ENCODE measurements at places on chromosomes 3 and 15.

DNA sequence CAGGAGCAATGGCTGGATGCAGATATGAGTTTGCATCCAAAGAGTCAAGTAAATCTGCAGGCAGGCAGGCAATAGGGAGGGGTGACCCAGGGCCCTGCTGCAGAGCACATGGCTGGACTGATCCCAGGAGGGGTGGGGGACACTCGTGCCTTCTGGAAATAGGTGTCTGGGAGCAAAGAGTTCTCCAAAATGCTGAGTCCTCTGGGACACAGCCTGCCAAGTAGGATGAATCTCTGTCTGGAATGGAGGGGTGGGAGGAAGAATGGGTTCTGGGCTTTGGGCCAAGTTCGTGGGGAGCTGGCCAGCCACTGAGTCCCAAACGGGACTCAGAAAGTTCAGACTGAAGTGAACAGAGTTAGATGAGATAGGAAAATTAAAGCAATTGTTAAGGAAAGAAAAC is 214.5 kb downstream of the MTHFS start:
- DNase-seq: no peak

DNA sequence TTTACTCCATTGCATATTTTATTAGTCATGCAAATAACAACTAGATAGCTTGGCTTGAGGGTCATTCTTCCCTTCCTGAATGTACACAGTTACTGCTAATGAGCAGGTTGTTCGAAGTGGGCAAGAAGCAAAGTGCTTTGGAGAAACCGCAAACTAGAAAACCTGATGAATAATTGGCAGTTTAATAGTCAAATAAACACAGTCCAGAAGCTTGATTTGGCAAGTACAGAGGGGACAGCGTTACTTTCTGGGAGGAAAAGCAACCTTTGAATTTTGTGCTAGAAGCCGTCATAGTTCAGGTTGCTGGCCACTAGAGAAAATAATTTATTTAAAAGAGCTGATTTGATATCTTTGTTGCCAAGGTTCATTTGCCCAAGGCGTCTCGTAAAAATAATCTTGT is 94.9 kb downstream of the MFSD1 start:
- no peak for DNase-seq

- DNase-seq: no peak
These were observed 104.0 kb upstream of the TBC1D5 start for GRCh38 chr3:17846466-17846865.

- DNase-seq: peak; percentile 35
These were observed 6.7 kb downstream of the CCDC9B start for GRCh38 chr15:40333922-40334492.

GRCh38 chr3:75329476-75330097 is 334.5 kb upstream of the FRG2C start:
- no peak for DNase-seq

- DNase-seq: no peak
These were observed 459.4 kb upstream of the TGFBR2 start for GRCh38 chr3:30146978-30147377.

DNA sequence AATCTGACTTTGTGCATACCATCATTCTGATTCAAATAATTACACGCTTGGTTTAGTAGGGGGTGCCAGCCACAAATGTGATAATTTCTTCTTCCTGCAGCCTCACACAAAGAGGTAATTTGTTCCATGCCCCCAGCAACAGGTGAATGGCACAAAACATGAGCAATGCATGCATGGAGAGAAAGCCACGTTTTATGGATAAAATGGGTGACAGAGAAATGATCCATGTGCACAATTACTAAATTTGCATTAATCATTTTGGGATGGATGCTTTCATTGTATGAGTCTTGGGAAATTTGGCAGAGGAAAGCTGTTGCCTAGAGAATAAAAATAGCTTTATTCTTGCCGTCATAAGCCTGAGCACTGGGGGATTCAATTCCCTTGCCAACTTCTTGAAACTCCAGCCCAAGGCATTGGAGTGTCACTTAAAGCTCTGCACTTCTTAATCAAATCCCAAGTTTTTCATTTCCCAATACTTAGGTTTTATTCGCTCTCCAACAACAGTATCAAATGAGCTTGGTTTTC is 411.6 kb downstream of the GBE1 start:
- DNase-seq: no peak

DNA sequence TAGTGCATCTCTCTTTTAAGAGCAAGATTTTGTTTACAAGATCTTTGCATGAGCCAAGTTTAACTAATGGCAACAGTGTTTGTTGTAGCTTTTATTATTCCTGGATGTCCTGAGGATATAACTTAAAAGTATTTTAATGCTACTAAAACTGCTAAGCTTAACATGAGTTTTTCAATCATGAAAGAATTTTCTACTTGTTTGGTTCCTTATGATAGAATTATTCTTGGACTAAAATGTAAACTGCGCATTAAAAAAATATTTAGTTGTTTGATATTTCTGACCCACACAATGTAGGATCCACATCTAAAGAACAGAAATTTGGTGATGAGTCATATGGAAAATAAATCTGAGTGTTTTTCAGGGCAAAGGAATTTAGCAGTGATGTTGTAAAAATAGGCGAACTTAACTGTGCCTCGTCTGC is 70.8 kb downstream of the RAP2B start:
- DNase-seq: no peak

DNA sequence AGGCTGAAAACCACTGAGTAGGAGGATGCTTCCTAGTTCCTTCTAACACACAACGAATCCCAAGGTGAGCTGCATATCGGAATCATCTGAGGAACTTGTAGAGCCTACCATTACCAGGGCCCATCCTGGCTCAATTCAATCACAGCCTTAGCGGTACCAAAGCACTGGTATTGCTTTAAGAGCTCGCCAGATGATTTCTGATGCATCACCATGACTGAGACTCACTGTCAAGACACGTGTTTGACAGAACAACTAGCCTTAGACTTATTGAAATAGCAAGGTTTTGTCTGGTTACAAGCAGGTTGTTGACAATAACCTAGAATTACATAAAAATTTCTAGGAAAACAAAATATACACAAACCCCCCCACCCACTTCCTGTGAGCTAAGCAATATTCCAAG is 68.5 kb downstream of the CBLB start:
- DNase-seq: peak; percentile 68

- DNase-seq: no peak
These were observed 172.1 kb upstream of the ADAMTS9 start for GRCh38 chr3:64859625-64860535.

DNA sequence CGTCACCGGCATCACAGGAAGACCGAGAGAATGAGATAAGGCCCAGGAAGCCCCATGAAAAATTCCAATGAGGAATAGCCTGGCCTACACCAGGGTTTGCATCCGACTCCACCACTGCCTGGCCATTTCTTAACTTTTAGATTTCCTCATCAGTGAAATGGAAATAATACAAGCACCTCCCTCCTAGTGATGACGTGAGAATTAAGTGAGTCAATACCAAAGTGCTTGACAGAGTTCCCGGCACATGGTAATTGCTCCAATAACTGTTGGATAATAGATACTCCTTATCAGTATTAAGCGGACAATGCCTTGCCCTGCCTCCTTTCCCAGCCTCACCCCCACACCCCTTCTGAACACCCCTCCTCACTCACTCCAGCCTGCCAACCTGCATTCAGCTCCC is 105.4 kb downstream of the TLE3 start:
- DNase-seq: no peak

DNA sequence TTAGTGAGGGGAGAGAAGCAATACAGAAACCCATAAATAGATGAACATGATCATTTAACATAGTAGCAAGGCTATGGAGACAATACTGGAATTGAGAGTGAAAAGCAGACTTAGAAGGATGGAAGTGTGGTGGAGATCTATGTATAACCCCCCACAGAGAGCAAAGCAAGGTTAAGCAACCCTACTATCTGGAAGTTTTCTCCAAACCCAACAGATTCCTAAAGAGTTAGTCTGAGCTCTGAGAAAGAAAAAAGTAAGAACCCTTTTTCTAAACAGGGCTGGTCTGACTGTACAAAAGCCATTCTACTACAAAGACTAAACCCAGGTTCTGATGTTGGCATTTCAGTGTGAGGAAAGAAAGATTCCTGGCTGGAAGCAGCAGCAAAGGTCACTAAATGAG is 153.2 kb downstream of the WNT5A start:
- DNase-seq: no peak

- peak; percentile 47 for DNase-seq
These were observed 134.3 kb downstream of the TIGIT start for GRCh38 chr3:114428044-114428595.

GRCh38 chr3:64578797-64579196 is 109.0 kb downstream of the ADAMTS9 start:
- DNase-seq: no peak

DNA sequence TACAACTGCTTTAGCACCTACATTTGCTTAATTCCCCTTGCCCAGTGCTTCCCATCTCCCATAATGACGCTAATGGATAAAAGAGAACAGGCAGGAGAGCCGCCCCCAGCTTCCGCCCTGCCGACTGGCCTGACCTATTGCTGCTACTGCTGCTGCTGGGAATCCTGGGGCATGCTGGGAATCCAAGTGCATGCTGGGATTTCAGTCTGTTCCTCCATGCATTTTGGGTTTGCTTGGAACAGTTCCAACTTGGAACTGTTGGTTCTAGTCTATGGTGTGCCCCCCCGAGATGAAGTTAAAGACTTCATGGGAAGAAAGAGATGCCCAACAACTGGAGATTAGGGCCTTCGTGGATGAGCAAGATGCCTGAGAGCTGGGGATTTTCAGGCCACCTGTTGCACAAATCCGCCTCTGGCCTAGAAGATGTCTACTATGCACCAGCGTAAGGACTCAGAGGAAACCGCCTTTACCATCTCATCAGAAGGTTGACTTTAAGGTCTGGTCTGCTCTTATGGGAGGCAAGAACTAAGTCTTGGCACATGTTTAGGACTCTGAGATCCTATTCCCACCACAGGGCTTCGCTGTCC is 29.0 kb downstream of the HAPLN3 start:
- no peak for DNase-seq

GRCh38 chr15:40448354-40448753 is 7.6 kb downstream of the BAHD1 start:
- DNase-seq: no peak

DNA sequence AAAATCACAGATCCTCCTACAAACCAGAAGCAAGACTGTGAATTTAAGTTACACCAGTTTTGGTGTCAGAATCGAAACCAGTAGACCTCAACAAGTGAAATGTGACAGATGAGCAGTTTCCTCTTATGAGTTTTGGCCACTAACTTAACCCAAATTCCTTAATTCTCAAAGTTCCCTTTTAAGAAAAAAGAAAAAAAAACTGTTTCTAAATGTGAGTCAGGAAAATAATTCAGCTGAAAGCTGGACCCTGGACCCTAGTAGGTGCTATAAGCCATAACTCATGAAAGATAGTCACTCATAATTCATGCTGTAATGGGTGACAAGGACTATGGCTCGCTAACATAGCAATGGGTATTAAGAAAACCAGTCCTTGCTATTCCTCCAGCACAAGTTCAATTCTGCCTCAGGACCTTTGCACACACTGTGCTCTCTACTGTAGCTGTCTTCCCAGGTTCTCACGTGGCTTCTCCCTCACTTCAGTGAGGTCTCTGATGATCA is 9.0 kb upstream of the THRB start:
- DNase-seq: no peak

DNA sequence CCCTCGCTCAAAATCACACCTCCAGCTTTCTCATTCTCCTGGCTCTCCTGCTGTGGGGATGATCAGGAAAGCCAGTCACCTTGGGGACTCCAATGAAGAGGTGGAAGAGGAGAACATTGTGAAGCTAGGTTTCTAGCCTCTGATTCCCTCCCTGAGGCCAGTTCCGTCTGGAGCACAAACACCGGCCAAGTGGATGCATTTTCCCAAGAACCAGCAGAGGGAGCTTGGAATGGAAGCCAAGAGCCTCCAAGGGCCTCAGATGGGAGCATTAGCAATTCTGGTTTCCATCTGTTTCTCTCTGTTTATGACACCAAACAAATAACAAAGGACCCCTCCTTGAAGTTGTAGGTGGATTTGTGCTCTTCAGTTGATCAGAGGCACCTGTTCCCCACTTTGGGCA is 40.6 kb upstream of the NMNAT3 start:
- no peak for DNase-seq

- no peak for DNase-seq
These were observed at the start of gene TMIE for GRCh38 chr3:46701181-46701939. TSS of gene TMIE (plus strand) at chr3:46701392. CDS start at chr3:46701488, 96 bp downstream.

- DNase-seq: no peak
These were observed 4.0 kb downstream of the NPTN start for GRCh38 chr15:73628976-73629797.

GRCh38 chr15:51908316-51908715 is 63.3 kb downstream of the LEO1 start:
- no peak for DNase-seq

DNA sequence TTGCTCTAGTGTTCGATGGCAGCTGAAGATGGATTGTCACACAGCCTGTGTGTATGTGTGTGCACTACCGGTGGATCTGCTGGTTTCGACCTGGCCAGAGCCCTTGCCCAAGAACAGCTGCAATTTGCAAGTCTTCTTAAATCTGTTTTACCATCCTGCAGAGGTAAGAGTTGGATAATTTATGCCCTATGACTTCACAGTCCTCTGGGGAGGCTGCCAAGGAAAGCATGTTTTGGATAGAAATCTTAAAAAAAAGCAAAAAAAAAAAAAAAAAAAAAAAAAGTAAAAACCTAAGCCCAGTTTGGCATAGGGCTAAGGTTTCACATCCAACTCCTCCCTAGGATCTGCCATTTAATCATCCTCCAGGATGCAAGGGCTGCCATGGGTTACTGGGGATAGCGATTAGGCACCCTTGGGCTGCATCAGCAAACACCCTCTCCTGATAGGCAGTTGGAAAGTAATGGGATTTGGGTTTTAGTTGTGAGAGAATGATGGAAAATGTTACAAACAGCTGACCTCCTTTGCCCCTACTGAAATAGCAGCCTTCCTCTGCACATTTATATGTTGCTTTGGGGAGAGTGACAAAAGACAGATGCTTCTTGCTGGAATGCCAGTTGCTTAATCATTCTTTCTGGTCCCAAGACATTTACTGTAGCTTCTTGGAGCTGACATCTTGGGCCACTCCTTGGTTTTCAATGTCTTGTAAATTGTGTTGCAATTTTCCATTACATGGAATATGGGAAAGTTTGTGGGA is 35.4 kb downstream of the CD200R1L start:
- DNase-seq: no peak

GRCh38 chr15:22845289-22845900 is 6.9 kb downstream of the NIPA2 start:
- no peak for DNase-seq

DNA sequence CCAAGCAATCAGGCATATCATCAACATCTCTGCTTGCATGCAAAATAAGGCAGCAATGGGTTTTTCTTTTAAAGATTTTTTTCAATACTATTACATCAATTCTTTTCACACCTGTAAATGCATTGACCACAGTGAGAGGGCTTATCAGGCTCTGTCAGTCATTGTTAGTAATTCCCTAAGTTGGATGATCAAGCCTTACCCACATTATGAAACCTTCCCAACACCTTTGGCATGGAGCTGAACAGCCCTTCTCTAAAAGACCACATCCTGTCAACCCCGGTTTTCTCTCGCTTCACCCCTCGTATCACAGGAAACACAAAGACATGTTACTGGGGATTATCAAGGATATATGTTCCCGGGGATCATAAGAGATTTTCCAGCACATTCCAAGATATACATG is 135.2 kb upstream of the SLC24A5 start:
- DNase-seq: no peak

- no peak for DNase-seq
These were observed 85.6 kb downstream of the PDCD6IP start for GRCh38 chr3:33883951-33884561.
